Stimulated activated CD8-positive, alpha-beta memory T cell treated with anti-CD3 and anti-CD28 coated beads, Interleukin-12 subunit alpha, Interleukin-12 subunit beta, amount 100 ng/mL, for 1 hour (primary cell): ENCODE measurements at places on chromosomes 11 and 22.

- no peak for DNase-seq
These were observed 238.4 kb upstream of the FAT3 start for GRCh38 chr11:91986218-91986617.

GRCh38 chr22:20749453-20749852, 24.5 kb upstream of the SERPIND1 start:
- DNase-seq = no peak

GRCh38 chr22:25546242-25546641, 18.2 kb upstream of the GRK3 start:
- no peak for DNase-seq

- DNase-seq = no peak
These were observed 17.6 kb downstream of the SELENOO start for GRCh38 chr22:50218153-50218995.

DNA sequence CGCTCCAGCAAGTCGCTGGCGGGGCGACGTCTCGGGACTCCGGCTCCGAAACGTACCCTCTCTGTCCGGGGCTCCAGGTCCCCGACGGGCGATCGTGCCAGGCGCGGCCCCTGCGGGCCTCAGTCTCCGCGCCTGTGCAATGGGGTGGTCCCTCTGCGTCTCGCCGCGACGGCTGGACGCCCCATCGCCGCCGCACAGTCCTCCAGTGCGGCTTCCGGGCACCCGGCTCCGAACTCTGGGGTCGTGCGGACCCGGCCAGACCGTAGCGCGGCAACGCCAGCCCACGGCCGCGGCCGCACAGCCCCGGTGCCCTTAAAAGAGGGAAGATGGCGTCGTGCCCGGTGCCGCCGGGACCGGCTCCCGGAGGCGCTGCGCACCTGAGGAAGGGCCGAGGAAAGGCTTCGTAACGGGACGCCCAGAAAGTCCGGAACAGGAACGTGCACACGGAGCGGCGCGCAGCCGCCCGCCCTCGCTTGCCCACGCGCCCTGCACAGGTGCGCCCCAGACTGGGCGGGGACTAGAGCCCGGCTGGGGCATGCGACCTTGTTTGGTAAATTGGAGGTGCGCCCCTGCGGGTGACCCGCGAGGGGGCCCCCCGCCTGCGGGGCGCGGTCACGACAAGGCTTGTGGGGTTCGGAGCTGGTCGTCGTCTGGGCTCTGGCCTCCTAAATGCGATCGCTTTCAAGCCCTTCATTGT, 525 bp downstream of the BIK start:
- no peak for DNase-seq

GRCh38 chr11:12330485-12331231, 46.7 kb upstream of the PARVA start:
- no peak for DNase-seq

DNA sequence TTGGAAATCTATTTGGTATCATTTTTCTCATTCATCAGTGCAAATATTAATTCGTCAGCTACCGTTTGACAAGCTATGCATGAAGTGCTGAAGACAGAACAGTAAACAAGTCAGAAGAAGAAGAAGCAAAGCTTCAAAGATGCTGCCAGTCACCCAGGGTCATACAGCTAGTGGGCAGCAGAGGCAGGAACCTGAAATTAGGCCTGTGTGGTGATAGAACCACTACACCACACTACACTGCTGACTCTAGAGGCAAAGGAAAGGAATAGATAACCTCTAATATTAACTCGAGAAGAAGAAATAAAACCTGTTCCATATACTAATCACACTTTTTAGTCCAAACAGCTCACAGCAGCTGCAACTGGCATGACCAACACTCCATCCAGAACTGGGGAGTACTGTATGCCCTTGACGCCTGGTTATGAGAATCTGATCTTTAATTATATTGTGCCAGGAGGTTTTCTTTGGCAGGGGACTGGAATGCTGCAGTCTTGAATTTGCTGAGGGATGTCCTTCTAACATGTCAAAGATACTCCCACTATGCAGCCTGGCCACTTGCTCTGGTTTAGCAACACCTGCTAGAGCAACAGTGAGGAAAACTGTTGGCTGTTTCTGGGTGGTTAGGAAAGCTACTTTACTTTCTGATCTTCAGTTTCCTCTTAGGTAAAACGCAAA, 73.0 kb downstream of the PAK1 start:
- no peak for DNase-seq

DNA sequence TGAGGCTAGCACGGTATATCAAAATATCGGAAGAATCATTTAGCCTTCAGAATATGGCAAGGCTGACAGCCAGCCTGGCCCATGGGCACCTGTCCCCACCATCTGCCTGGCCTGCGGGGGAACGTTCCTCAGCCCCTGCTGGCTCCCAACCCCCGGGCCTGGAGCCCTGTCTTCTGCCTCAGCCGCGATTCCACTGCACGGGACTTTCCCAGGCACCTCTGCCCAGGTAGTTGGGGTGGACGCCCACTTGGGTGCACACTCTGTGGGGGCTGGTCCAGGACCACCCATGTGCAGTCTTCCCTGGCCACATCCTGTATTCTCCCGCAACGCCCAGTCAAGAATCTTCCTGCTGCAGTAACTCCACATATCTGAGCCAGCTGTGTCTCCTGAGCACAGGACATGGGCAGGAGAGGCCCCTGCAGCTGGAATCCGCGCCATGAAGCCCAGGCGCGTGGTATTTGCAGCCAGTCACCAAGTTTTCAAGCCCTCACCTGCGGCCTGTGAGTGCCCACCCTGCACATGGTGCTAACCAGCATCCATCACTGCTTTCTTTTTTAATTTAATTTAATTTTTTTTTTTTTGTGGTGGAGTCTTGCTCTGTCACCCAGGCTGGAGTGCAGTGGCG, 77.9 kb downstream of the KCNQ1 start:
- DNase-seq = no peak

DNA sequence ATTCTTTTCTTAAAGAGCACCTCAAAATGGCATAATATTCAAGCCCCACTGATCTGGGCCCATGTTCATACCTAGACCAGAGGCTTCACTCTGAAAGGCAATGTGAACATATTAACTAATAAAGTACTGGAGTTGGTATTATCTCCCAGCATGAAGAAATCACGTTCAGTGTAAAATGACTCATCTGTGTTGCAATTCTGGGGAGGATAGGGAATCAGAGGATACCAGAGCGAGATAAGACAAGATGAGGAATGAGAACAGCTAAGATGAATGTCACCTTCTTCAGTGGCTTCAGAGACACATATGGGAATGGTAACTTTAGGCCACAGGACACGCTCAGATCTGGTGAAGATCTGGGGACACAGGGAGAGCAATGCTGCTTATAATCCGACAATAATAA, 121.1 kb downstream of the NTM start:
- no peak for DNase-seq

- DNase-seq = no peak
These were observed 352.9 kb downstream of the CTTN start for GRCh38 chr11:70751142-70751734.

DNA sequence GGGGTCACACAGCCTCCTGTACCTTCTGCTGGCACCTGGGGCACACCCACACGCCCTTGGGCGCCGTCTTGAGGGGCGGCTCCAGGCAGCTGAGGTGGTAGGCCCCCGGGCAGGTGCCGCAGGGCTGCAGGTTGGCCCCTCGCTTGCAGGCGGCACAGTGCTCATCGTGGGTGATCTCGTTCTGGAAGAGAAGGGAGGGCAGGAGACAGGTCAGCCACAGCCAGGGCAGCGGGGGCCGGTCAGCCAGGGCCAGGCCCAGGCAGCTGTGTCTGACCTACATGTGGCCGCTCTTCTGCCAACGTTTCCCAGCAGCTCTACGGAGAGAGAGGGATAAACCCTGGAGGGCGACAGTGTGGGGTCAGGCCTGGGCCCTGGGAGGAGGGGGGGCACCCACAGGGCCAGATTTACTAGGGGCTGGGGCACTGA, 121.9 kb downstream of the PHF21B start:
- no peak for DNase-seq

DNA sequence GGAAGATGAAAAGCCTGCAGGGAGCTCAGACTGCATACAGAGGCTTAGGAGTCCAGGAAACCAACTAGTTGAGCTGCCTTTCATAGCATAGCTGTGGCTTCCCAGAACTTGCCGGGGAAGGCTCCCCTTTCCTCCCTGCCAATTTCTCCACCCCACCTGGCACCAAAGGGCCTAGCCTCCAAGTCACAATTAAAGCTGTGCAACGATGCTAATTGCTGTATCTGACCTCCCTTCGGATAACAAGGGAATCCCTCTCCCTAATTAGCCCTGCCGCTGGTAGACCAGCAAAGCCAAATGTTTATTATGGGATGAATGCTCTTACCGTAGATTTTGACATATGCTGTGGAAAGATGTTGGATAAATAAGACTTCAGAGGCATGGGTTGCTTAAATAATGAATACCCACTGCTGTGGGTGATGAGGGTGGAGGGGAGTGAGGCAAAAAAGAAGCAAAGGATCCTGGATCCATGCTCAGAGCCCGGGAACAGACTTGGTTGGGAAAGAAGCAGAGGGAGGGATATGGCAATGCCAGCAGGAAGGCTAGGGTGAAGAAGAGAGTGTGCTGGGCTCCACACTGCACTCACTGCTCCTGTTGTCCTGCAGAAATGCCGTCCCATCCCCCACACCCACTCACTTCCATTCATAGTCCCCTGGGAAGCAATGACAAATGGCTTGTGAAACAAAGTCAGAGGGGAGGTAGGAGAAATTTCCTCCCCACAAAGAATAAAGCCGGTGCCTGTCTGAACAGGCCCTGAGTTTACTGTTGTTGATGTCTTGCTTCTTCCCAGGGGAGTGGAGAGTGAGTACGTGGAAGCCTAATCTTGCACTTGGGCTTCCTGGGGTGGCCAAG, 608.1 kb upstream of the CADM1 start:
- no peak for DNase-seq

DNA sequence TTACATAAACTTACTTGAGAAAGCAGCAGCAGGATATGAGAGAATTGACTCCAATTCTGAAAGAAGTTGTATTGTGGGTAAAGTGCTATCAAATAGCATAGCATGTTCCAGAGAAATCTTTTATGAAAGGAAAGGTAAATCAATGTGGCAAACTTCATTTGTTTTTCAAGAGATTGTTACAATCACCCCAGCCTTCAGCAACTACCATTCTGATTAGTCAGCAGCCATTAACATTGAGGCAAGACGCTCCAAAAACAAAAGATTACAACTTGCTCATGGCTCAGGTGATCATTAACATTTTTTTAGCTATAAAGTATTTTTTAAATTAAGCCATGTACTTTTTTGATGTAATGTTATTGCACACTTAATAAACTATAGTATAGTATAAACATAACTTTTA, 357.2 kb downstream of the TMEM135 start:
- DNase-seq = no peak
